Hypothalamus (tissue), 51 donors: ENCODE measurements at places on chromosomes 7 and 10.
A peak's percentile ranks its signal among the peaks of the same experiment; 100 is the strongest.

- no peak for DNase-seq
These were observed 428.9 kb downstream of the TNS3 start for GRCh38 chr7:47153058-47153457.

- DNase-seq: no peak
These were observed 7.9 kb upstream of the EN2 start for GRCh38 chr7:155449869-155450557.

- DNase-seq: no peak
These were observed 139.0 kb downstream of the FGFR2 start for GRCh38 chr10:121459279-121459621.

- DNase-seq: no peak
These were observed 209.3 kb upstream of the TBX20 start for GRCh38 chr7:35463176-35463700.

DNA sequence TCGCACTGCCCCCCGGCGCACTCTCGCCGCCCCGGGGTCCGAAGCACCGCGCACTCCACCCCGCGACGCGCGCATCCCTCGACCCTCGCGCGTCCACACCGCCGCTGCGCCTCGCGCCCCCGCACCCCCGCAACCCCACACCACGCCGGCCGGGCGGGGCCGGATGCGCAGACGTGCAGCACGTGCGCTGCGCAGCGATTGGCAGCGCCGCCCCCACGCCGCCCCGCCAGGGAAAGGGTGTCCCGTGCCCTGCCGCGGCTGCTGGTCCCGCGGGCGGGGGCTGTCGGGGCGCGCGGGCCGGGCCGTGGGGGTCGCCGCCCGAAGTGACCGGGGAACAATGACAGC is 53.7 kb upstream of the KDM7A start:
- DNase-seq: no peak

DNA sequence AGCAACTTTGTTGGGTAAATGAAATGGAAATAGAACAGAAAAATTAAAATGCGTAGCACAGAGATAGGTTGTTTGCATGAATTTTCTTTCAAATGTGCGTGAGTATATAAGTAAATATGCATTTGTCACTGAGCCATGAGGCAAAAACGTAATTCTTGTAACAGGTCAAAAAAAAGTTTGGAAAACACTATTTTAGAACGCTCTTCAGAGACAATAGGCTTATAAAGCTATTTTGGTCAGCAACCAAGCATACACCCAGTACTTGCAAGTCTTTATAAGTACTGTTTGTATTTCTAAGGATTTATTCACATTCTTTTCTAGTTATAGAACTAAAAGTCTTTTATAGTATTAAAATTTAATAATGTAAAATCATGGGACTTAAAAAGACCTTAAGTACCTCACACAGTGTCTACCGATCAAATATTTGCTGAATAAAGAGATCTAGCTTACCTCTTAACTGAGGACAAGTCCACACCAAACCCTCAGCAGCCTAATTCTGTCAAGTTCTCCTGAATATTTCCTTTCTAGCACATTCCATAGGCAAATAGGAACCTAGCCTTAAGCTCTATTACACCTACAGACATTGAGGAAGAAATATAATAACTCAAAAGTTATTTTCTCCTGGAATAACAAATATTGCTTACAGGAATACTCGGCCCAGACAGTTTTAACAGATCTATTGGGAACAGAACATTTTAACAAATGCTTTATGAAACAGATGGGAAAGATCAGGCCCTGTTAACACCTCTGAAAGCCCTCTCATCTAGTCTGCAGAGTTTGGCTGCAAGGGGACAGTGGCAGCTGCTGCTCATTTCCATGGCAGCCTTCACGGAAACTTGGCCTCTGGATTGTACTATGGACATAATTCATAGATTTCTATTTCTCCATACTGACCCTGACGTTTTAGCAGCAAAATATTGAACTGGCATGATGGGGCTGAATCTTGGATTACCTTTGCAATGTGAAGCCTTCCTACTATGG is 8.8 kb downstream of the CRPPA start:
- no peak for DNase-seq

- no peak for DNase-seq
These were observed 598 bp downstream of the JAZF1 start for GRCh38 chr7:28180031-28180363.

DNA sequence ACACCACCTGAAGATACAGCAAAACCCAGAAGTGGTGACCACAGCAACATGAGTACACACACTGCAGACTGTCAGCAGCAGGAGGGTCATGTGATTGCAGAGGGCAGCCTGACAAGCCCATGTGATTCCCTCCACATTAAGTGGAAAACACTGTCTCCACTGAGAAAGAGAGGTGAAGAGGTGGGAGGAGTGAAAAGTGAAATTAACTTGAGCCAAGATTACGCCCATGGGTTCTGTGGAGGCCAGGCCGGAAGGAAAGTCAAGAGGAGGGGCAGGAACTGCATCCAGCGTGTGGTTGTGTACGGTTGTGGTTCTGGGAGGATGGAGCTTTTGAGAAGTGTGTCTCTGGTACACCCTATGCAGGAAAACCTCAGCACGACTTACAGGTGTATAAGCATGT is 138.5 kb downstream of the PLXNA4 start:
- no peak for DNase-seq

- peak; percentile 30 for DNase-seq
These were observed 122.5 kb downstream of the FAM53B start for GRCh38 chr10:124621637-124622036.

GRCh38 chr10:86375204-86375603 is 8.6 kb upstream of the GRID1 start:
- DNase-seq: no peak

- DNase-seq: no peak
These were observed 164.7 kb upstream of the HPS1 start for GRCh38 chr10:98611436-98611835.

DNA sequence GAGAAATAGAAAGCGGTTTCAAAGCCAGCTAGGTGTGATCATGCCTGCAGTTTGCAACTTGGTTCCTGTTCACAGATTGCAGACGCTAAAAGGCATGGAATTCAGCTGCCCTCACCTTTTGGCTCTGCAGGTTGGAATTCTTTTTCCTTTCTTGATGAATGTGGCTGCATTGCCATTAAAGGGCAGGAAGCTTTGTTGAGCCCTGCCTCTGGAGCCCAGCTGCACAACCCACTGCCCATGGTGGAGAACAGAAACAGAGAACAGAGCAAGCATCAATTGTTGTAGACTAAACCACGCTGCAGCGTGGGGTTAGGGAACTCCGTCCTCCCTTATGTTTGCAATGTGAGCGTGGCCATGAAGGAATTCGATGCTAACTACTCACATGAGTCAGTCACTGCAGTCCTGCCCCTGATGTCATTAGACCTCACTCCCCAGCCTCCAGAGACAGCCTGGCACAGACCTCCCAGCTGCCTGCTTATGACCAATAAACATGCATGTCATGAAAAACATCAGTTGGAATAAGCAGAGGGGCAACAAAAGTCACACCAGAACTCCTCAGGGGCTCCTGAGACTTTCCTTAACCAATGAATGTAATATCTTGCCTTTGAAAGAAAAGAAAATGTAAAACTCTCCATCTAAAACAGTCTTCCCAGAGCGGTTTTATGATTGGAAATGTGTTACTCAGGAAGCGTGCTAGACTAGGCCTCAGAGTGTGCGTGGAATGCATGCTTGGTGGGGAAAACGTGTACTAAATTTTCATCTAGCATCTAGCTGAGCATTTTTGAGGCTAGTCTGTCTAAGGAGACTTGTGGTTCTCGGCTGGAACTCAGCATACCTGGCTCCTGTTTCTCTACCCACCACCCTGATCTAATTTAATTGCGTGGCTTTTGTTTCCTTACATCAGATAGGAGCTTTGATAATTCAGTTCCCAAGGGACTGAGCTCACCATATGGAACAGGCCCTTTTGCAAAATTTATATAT is 232.2 kb downstream of the KIAA1217 start:
- DNase-seq: no peak

DNA sequence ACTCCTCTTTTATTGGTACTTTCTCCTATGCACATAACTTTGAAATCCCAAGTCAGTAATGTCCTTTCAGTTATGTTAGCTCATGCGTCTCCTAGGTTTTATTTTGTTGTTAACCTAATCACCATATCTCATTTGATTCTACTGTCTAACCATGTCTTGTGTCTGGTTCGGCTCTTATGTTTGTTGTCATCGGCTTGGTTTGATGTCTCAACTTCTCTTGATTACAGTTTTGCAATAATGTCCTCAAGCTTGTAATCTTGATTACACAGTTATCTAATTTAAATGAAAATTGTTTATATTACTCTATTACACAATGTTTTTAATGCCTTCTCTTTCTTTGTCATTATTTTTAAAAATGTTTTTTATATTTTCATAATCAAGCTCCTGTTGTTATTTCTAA is 35.9 kb upstream of the SEMA3A start:
- no peak for DNase-seq

DNA sequence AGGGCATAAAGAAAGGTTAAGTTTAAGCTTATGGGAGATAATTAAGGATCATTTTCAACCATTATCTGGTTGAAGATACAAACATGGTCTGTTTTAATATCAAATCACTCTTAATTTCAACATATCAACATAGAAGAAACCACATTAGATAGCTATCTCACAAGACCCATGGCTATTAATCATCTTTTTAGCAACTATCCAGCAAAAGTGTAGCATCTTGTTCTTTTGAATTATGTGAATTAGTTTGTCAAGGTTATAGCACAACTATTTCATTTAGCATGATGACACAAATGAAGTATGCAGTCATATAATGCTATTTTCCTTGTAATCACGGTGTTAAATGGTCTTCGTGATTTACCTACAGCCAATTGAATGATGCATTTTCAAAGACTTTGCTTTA is 58.9 kb upstream of the PPP1R9A start:
- DNase-seq: no peak

GRCh38 chr10:117374506-117375359 is 507 bp downstream of the PDZD8 start:
- DNase-seq: peak; percentile 48

DNA sequence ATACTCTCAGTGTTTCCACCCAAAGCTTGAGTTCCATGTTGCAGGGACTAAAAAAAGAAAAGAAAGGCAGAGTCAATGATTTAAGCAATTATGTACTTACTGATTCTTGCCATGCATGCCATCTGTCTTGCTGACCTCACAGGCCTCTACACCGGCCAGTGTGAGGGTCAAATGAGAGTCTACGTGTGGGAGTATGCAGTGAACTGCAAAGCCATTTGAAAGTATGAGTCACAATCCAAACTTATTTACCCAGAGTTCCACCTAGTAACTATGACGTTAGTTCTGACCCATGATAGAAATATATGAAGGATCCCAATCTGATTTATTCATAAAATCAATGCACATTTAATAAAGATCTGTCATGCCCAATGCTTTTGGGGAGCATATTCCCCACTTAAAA is 26.5 kb downstream of the PDE1C start:
- no peak for DNase-seq

DNA sequence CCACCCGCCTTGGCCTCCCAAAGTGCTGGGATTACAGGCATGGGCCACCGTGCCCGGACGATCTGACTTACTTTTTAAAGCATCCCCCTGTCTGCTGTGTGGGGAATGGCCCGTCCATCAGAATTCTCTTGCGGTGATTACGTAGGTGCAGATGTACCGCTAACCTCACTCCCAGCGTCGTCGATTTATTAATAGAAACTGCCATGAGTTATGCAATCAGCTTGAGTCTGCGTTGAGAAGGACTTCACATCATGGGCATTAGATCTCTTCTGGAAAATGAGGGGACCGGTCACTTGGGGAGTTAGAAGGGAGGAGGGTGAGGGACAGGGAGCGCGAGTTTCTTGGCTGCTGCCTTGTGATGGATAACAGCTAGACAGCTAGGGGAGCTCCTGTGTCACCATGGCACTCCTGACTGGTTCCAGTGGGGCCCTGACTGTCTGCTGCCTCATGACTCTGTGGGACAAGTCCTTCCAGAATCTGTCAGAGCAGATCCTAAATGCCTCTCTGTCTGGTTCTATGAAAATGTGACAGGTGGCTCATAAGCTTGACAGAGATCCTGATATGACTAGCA is 35.2 kb downstream of the POR start:
- DNase-seq: no peak

GRCh38 chr7:30874656-30875302 is 36.9 kb upstream of the AQP1 start:
- DNase-seq: no peak

- no peak for DNase-seq
These were observed 43.2 kb downstream of the APBB1IP start for GRCh38 chr10:26481315-26481692.

- peak; percentile 13 for DNase-seq
These were observed 251.5 kb downstream of the DOCK4 start for GRCh38 chr7:111954474-111955381.

DNA sequence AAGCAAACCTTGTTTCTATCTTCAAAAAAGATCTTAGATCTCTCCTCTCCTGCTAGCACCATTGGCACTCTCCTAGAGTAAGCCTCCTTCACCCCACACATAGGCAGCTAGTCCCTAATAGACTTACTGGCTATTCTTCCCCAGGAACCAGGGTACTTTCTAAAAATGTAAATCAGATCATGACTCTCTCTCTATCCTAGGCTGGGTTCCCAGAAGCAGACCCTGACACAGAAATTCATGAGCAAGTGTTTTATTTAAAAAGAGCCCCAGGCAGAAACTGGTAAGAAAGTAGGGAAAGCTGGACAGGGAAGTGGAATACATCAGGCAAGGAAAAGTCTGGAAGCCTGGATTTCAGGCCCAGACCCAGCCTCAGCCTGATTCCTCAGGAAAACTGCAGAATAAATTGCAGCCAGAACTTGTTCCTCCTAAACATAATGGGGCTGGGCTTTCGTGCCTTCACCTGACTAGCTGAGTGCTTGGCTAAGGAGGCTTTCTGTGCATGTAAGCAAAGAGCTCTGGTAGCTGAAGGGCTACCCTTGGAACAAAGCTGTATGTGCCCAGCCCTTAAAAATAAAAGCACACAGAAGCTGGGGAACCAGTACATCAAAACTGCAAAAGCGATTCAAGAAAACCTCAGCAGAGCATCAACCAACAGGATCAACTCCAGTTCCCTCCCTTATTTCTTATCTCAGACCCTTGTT is 18.8 kb upstream of the SORBS1 start:
- DNase-seq: no peak

DNA sequence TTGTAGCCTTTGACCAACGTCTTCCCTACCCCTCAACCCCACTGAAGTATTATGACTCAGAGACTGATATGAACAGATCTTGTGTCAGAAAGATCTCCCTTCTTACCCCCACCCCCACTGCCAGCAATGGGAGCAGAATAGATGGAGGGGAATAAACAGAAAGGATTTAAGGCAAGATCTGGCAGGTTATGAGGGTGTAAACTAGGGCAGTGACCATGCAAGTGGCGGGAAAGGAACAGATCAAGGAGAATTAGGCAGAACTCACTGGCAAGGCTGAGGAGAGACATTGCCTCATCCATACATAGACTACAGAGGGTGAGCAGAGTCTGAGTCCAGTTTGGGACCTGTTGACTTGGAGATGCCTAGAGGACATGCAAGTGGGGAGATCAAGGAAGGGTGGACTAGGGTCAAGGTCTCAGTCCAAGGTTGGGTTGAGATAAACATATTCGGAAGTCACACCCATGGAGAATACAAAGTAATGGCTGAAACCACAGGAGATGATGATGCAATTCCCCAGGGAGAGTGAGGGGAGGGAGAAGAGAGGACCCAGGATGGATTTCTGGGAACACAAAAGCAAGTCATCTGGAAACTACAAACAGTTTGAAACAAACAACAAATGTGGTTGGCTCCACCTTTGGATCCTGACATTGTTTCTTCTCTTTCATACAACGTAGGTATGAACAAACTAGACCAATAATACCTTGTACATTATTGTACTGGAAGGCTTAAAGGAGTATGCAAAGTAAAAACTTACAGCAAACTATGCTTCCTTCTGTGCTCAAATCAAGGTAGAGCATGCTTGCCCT is 44.9 kb upstream of the IL6 start:
- DNase-seq: no peak
